ENCODE measurements at places on chromosomes 13 and 19.

DNA sequence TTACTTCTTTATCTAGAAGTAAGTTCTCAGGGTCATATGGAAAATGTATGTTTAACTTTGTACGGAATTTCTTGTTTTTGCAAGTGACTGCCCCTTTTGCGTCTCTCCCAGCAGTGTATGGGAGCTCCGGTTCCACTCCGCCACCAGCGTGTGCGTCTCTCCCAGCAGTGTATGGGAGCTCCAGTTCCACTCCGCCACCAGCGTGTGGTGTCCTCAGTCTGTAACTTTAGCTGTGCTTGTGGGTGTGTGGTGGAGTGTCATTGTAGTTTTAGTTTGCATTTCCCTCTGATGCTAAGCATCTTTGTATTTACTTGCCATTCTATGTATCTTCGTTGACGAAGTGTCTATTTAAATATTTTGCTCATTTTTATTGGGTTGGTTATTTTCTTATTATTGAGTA, 2.4 kb downstream of the CUL4A start:
- DNase-seq = no peak

GRCh38 chr13:66553391-66553790, 676.7 kb downstream of the PCDH9 start:
- no peak for DNase-seq

- DNase-seq = peak; percentile 65
Measured at GRCh38 chr19:52248241-52248640, 21.1 kb upstream of the ZNF766 start.

- peak; percentile 50 for DNase-seq
Measured at GRCh38 chr19:658916-659839, 3.8 kb downstream of the RNF126 start.

All from activated CD4-positive, alpha-beta T cell treated with anti-CD3 and anti-CD28 coated beads for 4 hours (primary cell).